ENCODE measurements at places on chromosomes 1 and 21. TPM values are rescaled to one million over a fixed set of nuclear protein-coding genes. Genes with fewer than 3 reads are reported as not detected.

KCNH1 gene
- not detected for total RNA-seq

TMEM269 gene
- 0.21 TPM for total RNA-seq

- no peaks in the 10 kb centered on the region for H3K27me3 ChIP-seq
- H3K4me3 ChIP-seq: no peak overlapping the region
- H3K4me1 ChIP-seq: peaks cover 7% of the 10 kb centered on the region
- H3K36me3 ChIP-seq: no peaks in the 10 kb centered on the region
- no peak for DNase-seq
- no peak overlapping the region for H3K27ac ChIP-seq
Observed at GRCh38 chr1:9322661-9323244, 30.1 kb downstream of the SPSB1 start.

- no peak overlapping the region for H3K27ac ChIP-seq
- no peak overlapping the region for H3K4me3 ChIP-seq
- H3K27me3 ChIP-seq: no peaks in the 10 kb centered on the region
- H3K4me1 ChIP-seq: no peaks in the 10 kb centered on the region
Observed at GRCh38 chr1:214917081-214917635, 165.4 kb upstream of the KCNK2 start.

REN gene
- total RNA-seq: not detected

All from activated CD4-positive, alpha-beta T cell treated with anti-CD3 and anti-CD28 coated beads, Interleukin-2, amount 10 ng/mL, durations not matched to agents 7 days and 5 days (primary cell).